ENCODE measurements at places on chromosomes 12 and 14.

DNA sequence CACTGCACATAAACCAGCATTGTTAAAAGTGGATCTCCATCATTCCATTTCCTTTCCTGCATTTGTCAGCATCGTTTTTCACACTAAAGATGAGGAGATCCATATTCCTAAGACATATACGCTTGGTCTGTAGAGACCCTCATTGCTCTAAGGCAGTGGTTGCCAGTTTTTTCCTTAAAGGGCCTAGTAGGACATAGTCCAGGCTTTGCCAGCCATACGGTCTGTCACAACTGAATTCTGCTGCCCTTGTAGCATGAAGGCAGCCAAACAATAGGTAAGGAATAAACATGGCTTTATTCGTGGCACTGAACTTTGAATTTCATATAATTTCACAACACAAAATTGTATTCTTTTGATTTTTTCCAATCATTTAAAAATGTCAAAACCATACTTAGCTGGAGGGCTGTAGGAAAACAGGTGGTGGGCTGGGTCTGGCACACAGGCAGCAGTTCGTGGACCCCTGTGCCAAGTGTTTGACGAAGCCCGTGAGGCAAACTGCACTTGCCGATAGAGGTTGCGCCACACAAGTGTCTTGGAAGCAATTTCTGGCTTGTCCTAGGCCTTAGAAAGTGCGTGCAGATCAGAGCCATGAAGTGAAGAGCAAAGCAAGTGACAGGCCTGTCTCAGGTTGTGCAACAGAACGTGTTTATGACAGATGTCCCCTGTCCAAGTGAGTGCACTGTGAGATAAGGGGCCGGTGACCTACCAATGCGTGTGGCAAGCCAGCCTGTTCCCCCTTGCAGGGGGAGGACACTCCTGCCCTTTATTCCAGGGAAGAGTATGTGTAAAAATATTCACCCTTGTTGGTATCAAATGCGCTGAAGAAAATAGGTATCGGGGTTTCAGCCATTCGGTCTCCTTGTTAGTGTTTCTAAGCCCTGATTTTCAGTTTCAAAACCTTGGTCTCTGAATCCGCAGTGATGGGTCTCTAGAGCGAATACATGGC lies 916 bp upstream of the CHPT1 start:
- peak; percentile 97 for DNase-seq

GRCh38 chr14:74952697-74953484 lies 2.5 kb downstream of the PGF start:
- no peak for DNase-seq

GRCh38 chr14:81366214-81366613 lies 33.9 kb downstream of the STON2 start:
- no peak for DNase-seq

GRCh38 chr14:78399316-78399889 lies 229.2 kb downstream of the NRXN3 start:
- DNase-seq, result peak; percentile 73

- DNase-seq, result no peak
Measured at GRCh38 chr14:21093769-21094681, 4.4 kb downstream of the ZNF219 start.

DNA sequence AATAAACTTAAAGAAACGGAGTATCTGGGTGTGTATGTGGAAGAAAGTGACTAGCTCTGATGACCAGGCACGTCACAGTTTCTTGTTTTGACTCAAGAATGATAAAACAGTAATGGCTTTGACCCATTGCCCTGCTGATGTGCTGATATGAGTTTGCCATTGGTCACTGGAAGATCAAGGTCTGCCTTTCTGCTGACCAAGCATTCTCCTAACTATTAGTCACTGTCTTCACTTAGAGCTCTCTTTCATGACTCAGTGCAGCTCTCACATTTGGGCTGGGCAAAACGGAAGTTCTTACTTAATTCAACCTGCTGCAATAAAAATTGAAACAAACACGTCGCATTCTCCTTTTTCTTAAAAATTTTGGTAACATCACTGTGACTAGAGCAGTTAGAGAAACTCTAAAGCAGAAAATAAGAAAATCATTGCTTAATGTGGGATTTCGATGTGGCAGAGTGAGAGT lies 366.7 kb downstream of the BTG1 start:
- no peak for DNase-seq

- DNase-seq, result peak; percentile 17
Measured at GRCh38 chr14:71290960-71291466, 383.8 kb downstream of the PCNX1 start.

DNA sequence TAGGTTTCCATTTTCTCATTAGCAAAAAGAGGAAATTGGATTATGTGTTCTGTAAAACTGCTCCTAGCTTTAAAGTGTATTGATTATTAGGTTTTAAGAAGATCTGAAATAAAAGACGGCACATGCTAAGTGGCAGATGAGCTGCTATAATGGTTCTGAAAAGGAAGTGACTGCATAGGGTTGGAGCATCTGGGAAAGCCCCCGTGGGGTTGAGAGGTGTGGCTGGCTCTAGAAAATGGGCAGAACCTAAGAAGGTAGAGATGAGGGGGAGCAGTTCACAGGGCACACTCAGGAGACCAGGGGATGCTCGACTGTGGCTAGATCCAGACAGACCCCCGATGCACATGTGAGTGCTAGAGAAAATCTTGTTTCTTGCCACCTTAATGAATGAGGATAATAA lies 1.9 kb downstream of the IFNG-AS1 start:
- DNase-seq, result no peak

- DNase-seq, result peak; percentile 77
Measured at GRCh38 chr12:2294651-2295475, 242.1 kb downstream of the CACNA1C start.

- DNase-seq, result no peak
Measured at GRCh38 chr14:79354336-79354735, 857.0 kb downstream of the DIO2 start.

GRCh38 chr12:42332301-42333285 lies 6.6 kb downstream of the PPHLN1 start:
- DNase-seq, result peak; percentile 82

DNA sequence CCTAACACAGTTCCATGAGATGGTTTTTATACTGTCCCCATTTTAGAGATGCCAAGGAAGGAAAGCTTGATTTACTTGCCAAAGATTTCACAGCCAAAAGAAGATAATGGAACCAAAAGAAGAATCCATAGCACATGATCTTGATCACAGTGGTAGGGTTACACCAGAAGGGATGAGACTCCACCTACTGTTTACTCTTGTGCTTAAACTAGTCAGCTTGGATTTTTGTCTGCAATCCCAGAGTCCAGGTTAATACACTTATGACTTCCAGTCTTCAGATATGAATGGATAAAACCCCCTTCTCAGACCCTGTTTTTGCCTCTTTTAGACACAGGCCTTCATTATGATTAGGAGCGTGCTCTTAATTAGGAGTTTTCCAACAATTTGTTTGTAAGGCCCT lies 454.2 kb downstream of the AEBP2 start:
- DNase-seq, result peak; percentile 28

- no peak for DNase-seq
Measured at GRCh38 chr14:94462763-94463572, 10.4 kb upstream of the SERPINA11 start.

DNA sequence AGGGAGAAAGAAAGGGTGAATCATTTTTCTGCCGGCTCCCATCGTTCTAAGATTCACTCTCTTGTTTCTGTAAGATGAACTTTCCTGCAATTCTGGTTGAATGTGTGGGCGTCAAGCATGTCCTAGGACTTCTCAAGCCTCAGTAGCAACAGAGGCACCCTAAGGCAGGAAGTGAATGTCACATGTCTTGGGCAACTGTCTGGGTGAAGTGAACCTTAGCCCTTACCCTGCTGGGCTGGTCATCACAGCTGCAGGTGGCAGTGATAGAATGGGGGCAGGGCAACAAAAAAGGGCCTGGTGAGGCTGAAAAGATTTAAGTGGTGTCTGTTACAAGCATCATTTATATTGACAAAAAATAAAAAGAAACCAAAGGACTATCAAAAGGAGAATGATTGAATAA lies 45.9 kb upstream of the CAND1 start:
- no peak for DNase-seq

- DNase-seq, result peak; percentile 23
Measured at GRCh38 chr12:124713436-124714082, 146.1 kb upstream of the NCOR2 start.

GRCh38 chr12:100401660-100402059 lies 44.8 kb downstream of the SLC17A8 start:
- DNase-seq, result no peak

DNA sequence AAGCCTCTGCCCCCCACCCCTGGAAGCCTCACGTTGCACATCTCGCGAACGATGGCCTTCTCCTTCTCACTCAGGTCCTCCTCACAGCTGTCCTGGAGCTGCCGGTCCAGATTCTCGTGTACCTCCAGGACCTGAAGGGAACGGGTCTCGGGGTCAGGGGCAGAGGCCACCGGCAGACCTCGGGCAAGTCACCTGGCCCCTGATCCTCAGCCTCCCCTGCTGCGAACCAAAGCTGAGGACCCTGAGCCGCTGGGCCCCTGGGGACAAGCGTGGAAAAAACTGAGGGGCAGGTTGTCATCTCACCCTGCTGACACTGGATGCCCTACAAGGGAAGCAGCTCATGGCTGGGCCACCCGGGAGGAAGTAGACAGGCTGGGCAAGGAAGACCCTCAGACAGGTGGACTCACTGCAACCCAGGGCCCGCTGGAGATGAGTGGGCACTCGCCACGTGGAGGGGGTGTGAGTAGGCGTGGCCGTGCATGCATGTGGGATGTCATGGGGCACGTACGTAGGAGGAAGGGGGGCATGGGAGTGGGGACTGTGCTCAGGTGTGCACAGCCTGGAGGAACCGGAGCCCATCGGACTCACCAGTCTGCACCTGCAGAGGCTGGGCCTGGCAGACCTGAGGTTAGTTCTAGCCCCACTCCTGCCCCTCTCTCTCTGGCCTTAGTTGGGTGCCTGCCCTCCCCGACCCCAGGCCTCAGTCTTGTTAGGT lies 35.1 kb downstream of the CCNK start:
- no peak for DNase-seq

DNA sequence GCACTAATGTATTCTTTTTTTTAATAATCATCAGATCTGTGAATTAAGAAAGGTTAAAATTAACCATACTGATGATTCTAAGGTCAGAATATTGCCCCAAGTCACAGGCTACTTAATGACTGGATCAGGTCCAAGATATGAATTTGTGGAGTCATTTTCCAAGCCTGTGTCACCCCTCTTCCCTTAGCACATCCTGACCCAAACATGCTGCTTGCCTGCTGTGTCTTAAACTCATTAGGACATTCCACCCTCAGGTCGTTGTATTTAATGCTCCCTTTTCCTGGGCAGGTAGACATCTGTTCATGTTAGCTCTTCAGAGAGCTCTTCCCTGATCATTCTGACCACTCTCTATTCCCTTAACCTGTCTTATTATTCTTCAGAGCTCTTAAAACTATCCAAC lies 463.5 kb upstream of the PDE3A start:
- no peak for DNase-seq

GRCh38 chr12:131131808-131132117 lies 178.1 kb downstream of the ADGRD1 start:
- DNase-seq, result no peak

GRCh38 chr12:79534029-79534867 lies 156.5 kb downstream of the PAWR start:
- DNase-seq, result no peak

- no peak for DNase-seq
Measured at GRCh38 chr12:72075891-72076557, 137.4 kb downstream of the TPH2 start.

DNA sequence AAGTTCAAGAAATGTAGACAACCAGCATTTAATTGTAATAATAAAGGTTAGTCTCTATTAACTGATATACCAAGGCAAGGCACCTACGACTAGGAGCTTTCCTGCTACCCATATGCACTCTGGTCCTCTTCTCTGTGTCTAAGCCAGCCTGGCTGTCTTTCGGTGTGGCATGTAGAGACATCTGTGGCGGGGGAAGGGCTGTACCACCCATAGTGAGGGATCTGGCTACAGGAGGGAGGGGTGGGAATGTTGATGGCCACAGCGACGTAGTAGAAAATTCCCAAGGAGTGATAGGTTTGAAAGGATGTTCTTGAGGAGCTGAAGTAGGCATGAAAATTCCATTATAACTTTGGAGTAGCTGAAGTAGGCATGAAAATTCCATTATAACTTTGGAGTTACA lies 344.2 kb downstream of the ATP23 start:
- no peak for DNase-seq

DNA sequence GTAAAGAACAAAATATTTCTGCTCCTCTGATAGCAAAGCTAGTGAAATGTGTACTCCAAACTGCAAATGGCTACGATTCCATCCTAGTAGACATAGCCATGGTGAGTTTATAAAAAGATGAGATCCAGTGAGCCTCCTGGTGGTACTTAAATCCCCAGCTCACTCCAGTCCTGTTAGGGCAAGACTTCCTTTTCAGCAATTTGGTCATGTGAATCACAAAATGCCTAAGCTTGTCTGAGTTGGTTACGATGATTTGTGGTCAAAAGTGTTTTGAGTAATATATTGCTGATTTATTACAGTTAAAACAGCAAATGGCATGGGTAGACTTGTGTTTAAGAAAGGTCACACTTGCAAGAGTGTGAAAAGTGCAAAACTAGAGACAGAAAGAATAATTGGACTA lies 102.7 kb upstream of the NAV3 start:
- DNase-seq, result no peak

DNA sequence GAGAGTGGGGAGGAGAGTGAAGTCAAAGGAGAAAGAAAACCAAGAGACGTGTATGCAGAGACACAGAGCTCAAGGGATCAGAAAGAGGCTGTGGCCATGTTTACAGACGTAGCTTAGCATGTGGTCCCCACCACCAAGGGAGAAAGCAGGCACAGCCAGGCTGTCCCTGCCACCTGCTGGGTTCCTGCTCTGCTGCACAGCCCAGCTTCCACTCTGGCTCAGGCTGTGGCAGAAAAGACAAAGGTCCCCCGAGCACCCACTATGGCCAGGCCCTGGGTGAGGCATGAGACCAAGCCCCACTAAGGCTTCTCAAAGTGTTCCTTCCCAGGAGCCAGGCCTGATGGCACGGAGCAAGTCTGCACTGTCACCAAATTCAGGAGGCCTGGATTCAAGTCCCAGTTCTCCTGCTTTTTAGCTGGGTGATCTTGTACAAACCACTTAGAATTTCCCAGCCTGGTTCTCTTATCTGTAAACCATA lies 25.9 kb upstream of the COL2A1 start:
- DNase-seq, result no peak

DNA sequence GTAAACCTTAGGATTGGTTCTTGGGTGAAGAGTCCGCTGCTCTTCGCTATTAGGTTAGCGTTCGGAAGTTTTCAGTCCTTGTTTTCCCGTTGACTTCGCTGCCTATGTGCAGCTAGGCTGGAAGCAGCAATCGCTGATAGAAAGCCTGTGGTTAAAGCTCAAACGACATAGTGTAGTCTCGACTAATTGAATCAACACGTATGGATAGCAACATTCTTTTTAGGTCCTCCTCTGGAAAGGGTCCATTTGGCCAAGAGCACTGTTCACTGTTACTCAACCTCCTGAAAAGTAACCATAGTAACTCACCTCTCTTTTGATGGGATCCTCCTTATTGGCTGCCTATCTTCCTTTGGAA lies 355.5 kb downstream of the SNAPC1 start:
- DNase-seq, result no peak

GRCh38 chr12:12915656-12916055 lies 24.3 kb downstream of the GPRC5A start:
- no peak for DNase-seq

Measured in hematopoietic multipotent progenitor cell treated with erythropoietin and hydrocortisone succinate and interleukin-3 and kit ligand, for 6 days (in vitro differentiated cells).